ENCODE measurements at places on chromosomes 11 and 22.

DNA sequence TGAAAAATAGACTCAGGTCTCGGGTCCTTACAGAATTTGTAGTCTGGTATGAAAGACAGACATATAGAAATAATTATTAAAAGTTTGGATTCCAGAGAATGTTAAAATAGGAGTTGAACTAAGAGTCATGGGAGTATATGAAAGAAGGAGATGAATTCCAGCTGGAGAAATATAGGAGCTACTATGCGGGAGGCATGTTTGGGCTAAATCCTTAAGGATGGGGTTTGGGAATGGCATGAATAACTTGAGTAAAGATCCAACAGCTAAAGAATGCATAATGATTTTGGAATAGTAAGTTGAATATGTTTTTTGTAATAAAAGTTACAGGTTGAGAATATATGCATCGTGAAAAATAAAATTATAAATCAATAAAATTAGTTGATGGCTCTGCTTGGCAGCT, 129.4 kb upstream of the SLC5A12 start:
- H3K36me3 ChIP-seq, result no peaks in the 10 kb centered on the region
- DNase-seq, result no peak
- H3K27ac ChIP-seq, result no peak overlapping the region
- no peaks in the 10 kb centered on the region for H3K27me3 ChIP-seq
- no peak overlapping the region for H3K4me3 ChIP-seq

- DNase-seq, result no peak
- no peak overlapping the region for H3K4me3 ChIP-seq
- no peak overlapping the region for H3K27ac ChIP-seq
- no peaks in the 10 kb centered on the region for H3K36me3 ChIP-seq
These were observed 419.7 kb upstream of the CNTN5 start for GRCh38 chr11:98600786-98601773.

GRCh38 chr11:2093575-2094353, 45.4 kb downstream of the IGF2 start:
- no peaks in the 10 kb centered on the region for H3K27me3 ChIP-seq
- no peak overlapping the region for H3K27ac ChIP-seq
- H3K36me3 ChIP-seq, result no peaks in the 10 kb centered on the region

DNA sequence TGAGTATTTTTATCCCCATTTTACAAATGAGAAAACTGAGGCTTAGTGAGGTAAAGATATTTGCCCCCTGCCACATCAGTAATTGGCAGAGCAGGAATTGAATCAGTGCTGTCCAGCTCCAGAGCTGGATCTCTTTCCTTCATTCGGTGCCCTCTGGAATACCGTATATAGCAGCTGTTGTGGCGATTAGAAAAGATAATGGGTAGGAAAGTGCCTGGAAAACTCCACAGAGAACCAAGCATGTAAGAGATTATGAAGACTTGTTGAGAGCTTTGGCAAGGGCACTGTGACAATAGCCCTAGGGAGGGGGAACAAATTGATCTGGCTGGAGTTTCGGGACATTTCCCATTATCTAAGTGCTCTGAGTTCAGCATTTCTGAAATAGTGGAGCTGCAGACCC, 82.5 kb upstream of the TEAD1 start:
- H3K4me3 ChIP-seq, result no peak overlapping the region
- no peak overlapping the region for H3K27ac ChIP-seq
- no peaks in the 10 kb centered on the region for H3K27me3 ChIP-seq
- H3K36me3 ChIP-seq, result no peaks in the 10 kb centered on the region
- no peak for DNase-seq
- H3K4me1 ChIP-seq, result no peaks in the 10 kb centered on the region

DNA sequence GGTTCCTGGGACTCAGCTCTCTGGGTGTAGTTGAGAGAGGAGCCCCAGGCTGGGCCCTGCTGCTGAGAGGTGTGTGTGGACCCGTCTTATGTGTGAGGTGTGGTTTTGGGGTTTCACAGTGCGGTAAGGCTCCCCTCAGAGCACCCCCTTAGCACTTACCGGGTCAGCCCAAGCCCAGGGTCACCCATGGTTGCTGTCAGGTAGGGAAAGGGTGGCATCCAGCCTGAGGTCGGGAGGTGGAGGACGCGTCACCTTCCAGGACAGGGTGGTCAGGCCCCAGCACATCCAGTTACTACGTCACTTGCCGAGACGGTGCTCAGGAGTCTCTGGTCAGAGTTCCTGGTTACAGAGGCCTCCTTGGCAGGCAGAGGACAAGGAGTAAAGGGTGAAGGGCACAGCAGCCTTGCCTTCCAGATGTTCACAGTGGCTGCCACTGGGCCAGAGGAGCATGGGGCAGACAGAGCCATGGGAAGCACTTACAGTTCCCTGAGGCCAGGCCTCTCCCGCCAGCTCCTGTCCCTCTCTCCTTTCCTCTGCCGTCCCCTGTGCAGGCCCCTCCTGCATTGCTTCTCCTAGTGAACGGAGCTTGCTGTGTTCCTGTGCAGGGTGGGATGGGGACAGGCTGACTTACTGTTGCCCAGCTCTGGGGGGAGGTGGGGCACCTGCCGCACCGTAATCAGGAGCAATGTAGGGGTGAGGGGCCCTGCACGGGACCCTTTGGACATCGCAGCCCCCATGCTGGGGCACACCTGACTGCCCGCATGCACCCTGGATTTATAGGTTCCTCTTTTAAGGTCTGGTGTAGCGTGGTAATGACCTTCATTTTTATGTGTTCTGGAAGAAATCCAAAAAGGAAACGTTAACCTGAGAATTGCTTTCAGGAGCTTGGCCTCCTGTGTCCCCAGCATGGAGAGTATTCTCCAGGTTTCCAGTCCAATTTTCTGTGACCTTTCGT, 285.9 kb downstream of the TBC1D22A start:
- no peak overlapping the region for H3K27ac ChIP-seq
- H3K4me3 ChIP-seq, result no peak overlapping the region
